ENCODE measurements at places on chromosomes 1 and 21. TPM values are rescaled to one million over a fixed set of nuclear protein-coding genes. Genes with fewer than 3 reads are reported as not detected.

SAMSN1 gene
- total RNA-seq, result 0.15 TPM

FMO5 gene
- 1.3 TPM for total RNA-seq

PGLYRP3 gene
- not detected for total RNA-seq

CYP4A22 gene
- total RNA-seq, result not detected

HLX gene
- total RNA-seq, result 2.6 TPM

IGSF3 gene
- total RNA-seq, result 0.33 TPM

BTBD8 gene
- total RNA-seq, result 6.7 TPM

OR2W3 gene
- total RNA-seq, result not detected

LRRC3 gene
- total RNA-seq, result 0.66 TPM

AMY1A gene
- not detected for total RNA-seq

CD84 gene
- not detected for total RNA-seq

USH2A gene
- total RNA-seq, result not detected

TMEM125 gene
- total RNA-seq, result not detected

ERO1B gene
- total RNA-seq, result 1.6 TPM

FMOD gene
- 1.6 TPM for total RNA-seq

TSSK3 gene
- total RNA-seq, result 1.0 TPM

SLC27A3 gene
- total RNA-seq, result 35.6 TPM

NBPF6 gene
- total RNA-seq, result not detected

OR2AJ1 gene
- not detected for total RNA-seq

MANEAL gene
- 1.8 TPM for total RNA-seq

PROK1 gene
- total RNA-seq, result not detected

MARK1 gene
- total RNA-seq, result 0.17 TPM

PDE9A gene
- total RNA-seq, result 0.50 TPM

OR2L13 gene
- not detected for total RNA-seq

KPRP gene
- total RNA-seq, result not detected

S100A1 gene
- total RNA-seq, result 0.17 TPM

LIN28A gene
- total RNA-seq, result not detected

ATAD3B gene
- 15.1 TPM for total RNA-seq

NTMT2 gene
- total RNA-seq, result not detected

CRYBG2 gene
- under 0.01 TPM for total RNA-seq

ACKR1 gene
- not detected for total RNA-seq

SLC9C2 gene
- not detected for total RNA-seq

CELF3 gene
- total RNA-seq, result not detected

FAM177B gene
- total RNA-seq, result not detected

ASAP3 gene
- 62.4 TPM for total RNA-seq

LCE3D gene
- total RNA-seq, result not detected

SLC6A9 gene
- total RNA-seq, result 7.4 TPM

MYOG gene
- total RNA-seq, result not detected

GLIS1 gene
- 0.58 TPM for total RNA-seq

SMPDL3B gene
- not detected for total RNA-seq

TFF2 gene
- not detected for total RNA-seq

KRTAP7-1 gene
- not detected for total RNA-seq

WLS gene
- 164 TPM for total RNA-seq

ASTN1 gene
- under 0.01 TPM for total RNA-seq

FMO4 gene
- total RNA-seq, result 1.2 TPM

OXCT2 gene
- 4.1 TPM for total RNA-seq

MFSD2A gene
- 0.58 TPM for total RNA-seq

OLIG2 gene
- not detected for total RNA-seq

CHD5 gene
- total RNA-seq, result 0.15 TPM

C1orf141 gene
- total RNA-seq, result not detected

Data from smooth muscle cell of trachea (primary cell).